ENCODE measurements at places on chromosomes 1 and 21.
A peak's percentile ranks its signal among the peaks of the same experiment; 100 is the strongest.

DNA sequence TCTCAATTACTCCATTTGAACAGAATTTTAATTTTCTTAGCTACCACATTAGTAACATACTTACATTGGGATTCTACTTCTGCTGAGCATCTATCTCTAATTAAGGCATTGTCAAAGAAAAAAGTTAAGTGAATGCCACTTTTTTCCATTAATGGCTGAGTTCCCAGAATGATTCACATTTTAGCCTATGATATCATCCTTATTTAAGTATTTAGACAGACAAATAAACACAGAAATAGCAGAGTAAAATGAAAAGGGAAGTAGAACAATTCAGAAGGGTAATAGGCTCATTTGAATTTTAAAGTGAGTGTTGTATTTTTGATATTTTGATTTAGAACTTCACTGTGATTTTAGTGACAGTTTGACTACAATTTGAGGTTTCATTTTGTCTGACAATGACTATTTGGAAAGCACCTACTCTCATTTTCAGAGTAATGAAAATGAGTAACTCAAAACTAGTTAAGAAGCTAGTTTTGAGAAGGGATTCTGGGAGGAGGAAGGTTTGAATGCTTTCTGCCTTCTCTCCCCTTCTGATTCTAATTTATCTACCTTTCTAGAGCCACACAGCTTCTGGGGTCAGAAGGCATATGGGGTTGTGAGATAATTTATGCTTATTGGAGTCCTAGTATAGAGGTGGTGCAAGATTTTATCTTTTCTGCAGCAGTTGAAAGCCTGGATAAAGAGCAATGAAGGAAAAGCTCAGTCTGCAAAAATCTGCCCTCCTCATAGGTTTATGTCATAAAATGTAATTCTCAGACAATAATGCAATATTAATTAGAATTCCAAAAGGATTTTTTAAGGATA, 15.5 kb downstream of the LYPLAL1 start:
- no peak for DNase-seq

GRCh38 chr1:77182083-77182482, 37.1 kb downstream of the PIGK start:
- no peak for DNase-seq

- no peak for DNase-seq
These were observed 66.7 kb downstream of the XCL1 start for GRCh38 chr1:168643152-168643551.

GRCh38 chr1:210372491-210372890, 43.8 kb downstream of the HHAT start:
- no peak for DNase-seq

DNA sequence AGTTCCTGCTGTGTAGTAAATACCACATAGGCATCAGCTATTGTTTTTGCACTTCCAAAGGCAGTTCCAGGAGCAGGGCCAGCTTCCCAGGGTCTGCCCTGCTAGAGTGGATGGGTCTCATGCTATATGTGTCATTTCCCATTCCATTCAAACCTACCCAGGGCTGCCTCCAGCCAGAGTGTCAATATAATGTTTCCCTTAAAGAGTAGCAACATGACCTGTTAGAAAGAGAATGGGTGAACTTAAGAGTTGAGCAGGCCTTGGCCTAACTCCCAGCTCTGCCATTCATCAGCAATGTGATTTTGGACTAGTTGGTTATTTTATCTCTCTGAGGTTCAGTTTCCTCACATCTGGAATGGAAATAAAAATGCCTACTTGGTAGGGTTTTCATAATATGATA, 44.9 kb downstream of the RAB3B start:
- DNase-seq = no peak

GRCh38 chr1:107941123-107941522, 23.9 kb downstream of the VAV3 start:
- DNase-seq = no peak

DNA sequence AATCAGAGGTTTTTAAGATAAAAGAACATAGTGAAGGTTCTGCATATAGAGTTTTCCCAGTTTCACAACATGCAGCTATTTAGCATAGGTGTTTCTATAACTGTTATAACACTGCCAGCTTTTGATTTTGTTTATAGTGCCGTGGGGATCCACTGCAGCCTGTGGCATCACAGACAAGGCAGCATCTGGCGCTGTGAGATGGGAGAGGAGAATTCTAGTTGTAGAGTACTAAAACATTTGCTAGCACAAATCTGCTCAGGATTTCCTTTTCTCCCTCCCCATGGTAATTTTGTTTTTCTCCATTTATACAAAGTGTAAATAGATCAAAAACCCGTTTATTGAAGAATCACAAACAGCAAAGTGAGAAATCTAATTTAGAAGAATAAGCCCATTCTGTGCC, 482.8 kb upstream of the NCAM2 start:
- no peak for DNase-seq

DNA sequence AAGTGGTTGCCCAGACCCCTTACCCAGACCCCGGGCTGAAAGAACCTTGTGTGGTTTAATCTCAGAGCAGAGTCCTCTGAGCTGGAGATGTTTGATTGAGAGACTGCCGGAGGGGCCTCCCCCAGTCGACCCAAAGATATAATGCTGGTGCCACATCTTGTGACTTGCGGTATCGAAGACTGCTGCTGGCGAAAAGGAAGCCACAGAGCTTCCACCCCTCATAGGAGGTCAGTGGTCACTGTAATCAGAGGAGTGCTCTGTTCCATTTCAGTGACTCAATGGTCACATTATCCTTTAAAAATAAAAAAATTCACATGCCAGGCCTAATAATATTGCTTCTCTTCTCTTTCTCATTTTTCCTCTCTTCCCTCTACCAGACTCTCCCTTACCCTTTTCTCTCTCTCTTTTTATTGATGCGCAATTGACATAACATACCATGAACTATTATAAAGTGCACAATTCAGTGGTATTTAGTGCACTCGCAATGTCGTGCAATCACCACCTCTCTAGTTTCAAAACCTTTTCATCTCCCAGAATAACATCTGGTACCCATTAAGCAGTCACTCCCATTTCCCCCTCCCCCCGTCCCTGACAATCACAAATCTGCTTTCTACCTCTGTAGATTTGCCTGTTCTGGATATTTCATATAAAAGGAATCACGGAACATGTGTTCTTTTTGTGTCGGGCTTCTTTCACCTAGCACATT, 52.6 kb upstream of the LYST start:
- no peak for DNase-seq

GRCh38 chr1:201186192-201186591, 4.4 kb upstream of the IGFN1 start:
- DNase-seq = no peak

DNA sequence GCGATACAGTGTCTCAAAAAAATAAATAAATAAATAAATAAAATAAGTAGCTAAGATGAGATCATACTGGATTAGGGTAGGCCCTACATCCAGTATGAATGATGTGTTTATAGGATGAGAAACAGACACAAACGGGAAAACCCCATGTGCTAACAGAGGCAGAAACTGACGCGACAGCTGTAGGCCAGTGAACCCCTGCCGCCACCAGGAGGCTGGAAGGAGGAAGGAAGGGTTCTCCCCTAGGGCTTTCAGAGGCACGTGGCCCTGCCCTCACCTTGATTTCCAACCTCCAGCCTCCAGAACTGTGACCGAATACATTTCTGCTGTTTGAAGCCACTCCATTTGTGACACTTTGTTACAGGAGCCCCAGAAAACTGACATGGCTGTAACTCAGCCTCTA, 38.5 kb downstream of the CHD5 start:
- peak; percentile 54 for DNase-seq

DNA sequence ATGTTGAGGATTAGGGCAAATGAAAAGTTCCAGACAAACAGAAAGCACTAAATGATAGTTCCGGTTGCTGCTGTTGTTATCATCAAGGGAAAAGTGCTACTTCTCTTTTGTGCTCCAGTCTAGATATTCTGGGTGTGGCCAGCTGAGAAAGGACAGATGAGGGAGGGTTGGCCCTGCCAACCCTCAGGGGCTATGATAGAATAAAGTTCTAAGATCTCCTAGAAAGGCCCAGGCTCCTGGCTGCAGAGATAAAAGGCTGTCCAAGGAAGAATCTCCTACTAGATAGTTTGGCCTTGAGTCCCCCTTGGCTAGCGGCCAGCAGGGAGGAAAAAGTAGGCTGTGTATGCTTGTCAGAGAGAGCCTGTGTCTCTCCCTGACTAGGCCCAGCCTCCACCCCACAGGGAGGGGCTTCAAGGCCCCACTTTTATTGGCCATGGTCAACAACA, 31.5 kb downstream of the RIMS3 start:
- DNase-seq = no peak

GRCh38 chr1:34603594-34603993, 151.3 kb upstream of the GJB5 start:
- DNase-seq = no peak

- no peak for DNase-seq
These were observed 38.5 kb upstream of the ENAH start for GRCh38 chr1:225691377-225691776.

- DNase-seq = no peak
These were observed 28.7 kb upstream of the PAPPA2 start for GRCh38 chr1:176434234-176434633.

- DNase-seq = peak; percentile 59
These were observed 16.9 kb downstream of the NPHP4 start for GRCh38 chr1:5975133-5975880.

- DNase-seq = no peak
These were observed 8.0 kb downstream of the DDI2 start for GRCh38 chr1:15625056-15625917.

- DNase-seq = peak; percentile 53
These were observed 93.3 kb upstream of the CD1D start for GRCh38 chr1:158087320-158087927.

DNA sequence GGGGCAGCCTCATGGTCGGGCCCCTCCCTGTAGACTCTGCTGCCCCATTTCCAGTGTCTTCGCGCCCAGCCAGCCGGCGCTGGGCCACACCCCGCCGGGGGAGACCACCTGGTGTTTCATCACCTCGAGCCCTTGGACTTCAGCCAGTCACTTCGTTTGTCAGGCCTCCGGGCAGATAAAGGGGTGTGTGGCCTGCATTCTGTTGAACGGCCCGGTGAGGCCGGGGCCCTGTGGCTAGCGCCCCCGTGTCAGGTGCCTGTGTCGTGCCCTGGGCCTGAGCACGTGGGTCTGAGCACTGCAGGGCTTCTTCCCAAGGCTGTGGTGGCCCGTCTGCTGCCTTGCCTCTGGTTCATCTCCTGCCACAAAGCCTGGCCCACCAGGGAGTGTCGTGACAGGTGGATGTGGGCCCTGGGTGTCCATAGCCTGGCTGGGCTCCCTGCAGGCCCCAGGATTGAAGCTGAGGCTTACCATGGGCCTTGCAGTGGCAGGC, 65.2 kb upstream of the DIP2A start:
- no peak for DNase-seq

DNA sequence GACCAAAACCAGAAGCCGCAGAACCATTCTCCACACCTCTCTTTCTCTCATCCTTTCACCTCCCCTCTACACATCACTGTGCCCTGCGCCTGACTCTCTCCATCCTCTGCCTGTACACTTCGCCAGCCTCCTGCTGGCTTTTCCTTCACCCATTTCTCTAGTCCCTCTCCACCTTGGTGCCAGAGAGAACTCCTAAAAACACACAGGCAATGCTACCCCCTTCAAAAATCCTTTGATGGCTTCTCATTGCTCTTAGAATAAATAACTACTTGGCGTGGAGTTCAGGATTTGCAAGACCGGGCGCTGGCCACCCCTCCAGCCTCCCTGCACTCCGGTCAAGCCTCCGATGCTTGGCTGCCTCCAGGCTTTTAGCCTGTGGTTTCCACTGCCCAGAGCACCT, 8.6 kb downstream of the CRABP2 start:
- DNase-seq = no peak

DNA sequence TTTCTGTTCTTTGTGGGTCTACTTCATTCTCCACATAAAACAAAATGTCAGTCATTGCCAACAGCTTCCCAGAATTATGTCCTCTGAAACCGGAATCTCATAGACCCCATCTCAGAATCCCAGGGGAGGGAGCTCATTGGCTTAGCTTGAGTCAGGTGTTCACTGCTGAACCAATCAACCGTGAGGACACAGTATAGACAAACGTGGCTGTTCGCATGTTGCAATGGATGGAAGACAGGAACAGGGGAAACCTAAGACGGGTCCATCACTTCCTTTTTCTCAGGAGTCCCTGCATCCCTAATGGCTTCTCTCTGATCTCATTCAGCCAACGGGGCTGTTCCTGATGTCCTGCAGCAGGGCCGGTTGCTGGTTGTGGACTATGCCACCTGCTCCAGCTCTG, 9.1 kb downstream of the CELA2A start:
- DNase-seq = no peak

DNA sequence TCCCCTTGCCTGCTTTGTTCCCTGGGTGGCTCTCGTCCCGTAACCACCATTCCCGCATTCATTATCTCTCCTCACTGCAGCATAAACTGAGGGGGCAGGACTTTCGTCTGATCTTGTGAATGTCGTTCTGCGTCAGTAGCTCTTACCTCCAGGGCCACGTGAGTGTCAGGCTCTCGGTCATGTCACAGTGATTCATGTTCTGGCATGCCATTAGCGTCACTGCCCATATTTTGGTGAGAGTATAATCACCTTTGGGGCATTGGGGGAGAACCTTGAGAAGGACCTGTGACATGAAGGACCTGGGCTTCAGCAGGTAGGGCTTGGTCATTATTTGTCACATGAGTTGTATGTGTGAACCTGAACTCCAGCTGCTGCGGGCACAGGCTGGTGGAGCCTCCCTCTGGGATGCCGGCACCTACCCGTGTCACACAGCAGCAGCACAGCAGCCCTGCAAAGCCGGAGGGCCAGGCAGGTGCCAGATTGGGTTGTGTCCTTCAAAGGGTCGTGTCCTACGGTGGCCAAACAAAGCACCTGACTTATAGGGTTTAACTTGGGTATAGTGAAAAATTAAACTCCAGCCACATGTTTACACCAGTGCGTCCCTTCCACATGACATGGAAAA, 68.5 kb downstream of the BACE2 start:
- no peak for DNase-seq

- no peak for DNase-seq
These were observed 13.7 kb downstream of the MTHFR start for GRCh38 chr1:11792106-11792505.
